ENCODE measurements at places on chromosomes 6 and 20.

GRCh38 chr6:120584111-120584760 is 750.0 kb downstream of the TBC1D32 start:
- no peak for DNase-seq

- DNase-seq, result no peak
Observed at GRCh38 chr20:4256874-4257273, 241.5 kb upstream of the RNF24 start.

DNA sequence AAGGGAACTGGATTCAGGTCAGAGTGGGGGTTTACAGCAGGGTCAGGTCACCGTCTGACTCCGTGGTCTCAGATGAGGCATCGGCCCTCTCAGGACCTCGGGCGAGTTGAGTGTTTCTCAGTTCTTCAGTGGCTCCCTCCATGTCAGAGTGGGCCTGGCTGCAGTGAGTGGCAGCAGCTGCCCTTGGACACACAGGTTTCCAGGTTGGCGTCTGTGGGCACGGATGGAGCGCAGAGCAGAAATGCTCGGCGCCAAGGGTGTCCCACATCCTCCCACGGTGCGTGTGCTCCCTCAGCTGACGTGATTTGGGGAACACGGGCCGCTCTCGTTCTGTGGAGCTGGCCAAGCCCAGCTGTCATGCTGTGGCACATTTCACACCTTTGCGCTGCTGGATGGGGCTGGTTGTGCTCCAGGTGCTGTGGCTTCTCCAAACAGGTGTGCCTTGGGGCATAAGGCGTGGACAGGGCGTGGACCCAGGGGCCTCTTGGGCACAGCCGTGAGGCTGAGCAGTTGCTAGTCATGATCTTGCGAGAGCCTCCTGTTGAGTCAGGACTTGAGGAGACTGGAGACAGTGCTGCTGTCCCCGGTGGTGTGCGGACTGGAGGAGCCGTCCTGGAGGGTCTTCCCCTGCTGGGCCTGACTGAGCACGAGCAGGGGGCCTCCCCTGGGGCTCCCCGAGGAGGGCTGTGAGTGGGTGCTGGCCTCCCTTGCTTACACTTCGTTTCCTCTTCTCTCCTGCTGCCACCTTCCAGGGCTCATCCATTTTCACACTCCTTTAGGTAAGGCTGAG is 9.5 kb upstream of the DNAJC5 start:
- DNase-seq, result no peak

GRCh38 chr20:21270806-21271205 is 32.3 kb upstream of the XRN2 start:
- no peak for DNase-seq

DNA sequence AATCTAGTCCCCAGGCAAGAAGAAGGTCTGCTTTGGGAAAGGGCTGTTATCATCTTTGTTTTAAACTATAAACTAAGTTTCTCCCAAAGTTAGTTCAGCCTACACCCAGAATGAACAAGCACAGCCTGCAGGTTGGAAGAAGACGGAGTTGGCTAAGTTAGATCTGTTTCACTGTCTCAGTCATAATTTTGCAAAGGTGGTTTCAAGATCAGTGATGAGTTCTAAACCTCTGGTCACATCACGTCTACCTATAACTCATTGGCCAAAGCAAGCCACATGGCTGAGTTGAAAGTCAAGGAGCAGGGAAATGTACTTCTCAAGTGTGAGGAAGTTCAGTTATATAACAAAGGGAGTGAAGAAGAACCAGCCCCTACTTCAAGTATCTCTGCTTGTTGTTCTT is 50.5 kb upstream of the ECI2 start:
- no peak for DNase-seq

DNA sequence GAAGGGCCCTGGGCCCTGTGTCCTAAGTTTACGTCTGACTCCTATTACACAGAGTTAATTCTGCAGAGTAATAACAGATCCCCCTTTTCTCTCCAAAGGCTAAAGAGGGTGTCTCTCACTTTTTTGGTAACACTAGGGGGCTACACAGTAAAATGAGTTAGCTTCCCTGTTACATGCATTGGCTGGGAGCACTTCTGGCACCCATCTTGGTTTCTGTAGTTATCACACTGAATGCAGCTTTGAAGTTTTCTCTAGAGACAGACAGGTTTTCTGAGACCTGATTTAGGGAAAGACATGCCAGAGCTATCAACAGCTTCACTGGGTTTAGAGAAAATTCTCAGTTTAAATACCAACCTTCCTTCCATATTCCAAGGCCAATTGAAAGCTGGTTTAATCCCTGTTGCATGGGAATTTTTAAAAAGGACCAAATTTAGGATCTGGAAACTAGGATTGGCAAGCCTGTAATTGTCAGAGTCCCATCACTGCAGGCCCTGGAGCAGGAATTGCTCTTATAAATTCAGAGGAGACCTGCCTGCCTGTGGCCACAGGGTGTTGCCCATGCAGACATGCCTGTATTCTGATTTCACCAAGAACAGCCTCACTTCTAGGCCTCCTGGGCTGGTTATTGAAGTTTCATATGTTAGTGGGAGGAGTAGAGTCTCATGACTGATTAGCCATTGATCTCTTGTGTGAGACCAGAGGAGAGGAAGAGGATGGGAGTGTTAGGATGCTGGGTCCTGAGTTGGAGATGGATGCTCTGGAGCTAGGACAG is 29.4 kb downstream of the RNF8 start:
- no peak for DNase-seq

- DNase-seq, result peak; percentile 22
Observed at GRCh38 chr6:18154507-18155149, at the start of gene TPMT. Gene TPMT (minus strand): TSS chr6:18155077. CDS start chr6:18149127, 5,950 bp downstream.

GRCh38 chr6:168218785-168219566 is 100.6 kb downstream of the DACT2 start:
- no peak for DNase-seq

GRCh38 chr6:149615805-149616204 is 32.7 kb downstream of the KATNA1 start:
- no peak for DNase-seq

DNA sequence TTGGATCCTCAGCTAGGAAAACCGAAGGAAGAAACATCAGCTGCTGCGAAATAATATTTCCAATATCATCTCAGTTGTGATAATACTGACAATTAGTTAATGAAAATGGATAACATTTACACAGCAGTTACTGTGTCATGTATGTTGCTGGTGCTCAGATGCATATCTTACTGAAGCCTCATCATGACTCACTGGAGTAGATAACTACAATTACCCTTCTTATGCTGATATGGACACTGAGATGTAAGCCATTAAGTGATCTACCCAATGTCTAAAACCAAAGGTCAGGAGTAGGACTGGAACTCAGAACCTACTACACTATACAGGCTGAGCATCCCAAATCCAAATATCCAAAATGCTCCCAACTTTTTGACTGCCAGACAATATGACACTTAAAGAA is 54.7 kb upstream of the LYRM2 start:
- DNase-seq, result no peak

DNA sequence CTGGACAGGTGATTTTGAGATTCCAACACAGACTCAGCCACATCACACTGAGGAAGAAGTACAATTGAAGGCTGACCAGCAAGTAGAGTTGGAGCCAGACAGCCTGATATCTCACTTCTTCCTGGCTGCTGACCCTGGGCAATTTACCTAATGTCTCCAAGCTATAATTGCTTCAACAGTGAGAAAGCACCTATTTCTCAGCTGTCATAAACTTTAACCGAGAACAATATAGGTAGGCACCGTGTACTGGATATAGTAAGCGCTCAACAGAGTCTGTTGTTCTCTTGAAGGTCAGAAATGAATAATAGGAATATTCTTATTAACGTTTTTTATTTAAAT is 28.3 kb downstream of the STX7 start:
- no peak for DNase-seq

DNA sequence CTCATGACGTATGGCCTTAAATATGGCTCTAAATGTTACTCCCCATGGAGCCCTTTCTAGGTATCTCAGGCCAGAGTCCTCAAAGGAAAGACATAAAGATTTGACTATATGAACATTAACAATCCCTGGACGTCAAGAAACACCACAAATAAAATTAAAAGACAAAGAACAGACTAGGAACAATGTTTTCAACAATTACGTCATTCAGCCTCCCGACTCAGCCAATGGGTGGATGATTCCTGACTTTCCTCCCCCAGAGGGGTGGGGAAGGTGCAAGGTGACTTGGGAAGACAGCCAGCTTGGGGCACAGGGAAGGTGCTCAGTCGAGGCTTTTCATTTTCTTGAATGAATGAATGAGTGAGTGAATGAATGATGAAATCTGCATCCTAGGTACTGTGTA is 157.4 kb downstream of the TFAP2C start:
- no peak for DNase-seq

DNA sequence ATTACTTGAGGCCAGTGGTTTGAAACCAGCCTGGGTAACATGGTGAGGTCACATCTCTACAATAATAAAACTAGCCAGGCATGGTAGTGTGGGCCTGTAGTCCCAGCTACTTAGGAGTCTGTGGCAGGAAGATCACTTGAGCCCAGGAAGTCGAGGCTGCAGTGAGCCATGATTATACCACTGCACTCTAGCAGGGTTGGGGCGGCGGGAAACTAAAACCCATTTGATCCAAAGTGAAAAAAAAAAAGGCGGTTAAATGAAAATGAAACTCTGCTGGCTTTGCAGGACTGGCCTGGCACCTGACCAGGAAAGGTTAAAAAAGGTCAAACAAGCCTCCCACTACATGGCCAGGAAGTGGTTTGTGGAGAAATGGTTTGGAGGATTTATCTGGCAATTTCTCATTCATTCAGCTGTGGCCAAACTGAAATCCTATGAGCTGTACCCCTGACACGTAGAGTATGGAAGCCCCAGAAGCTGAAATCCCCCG is 36.6 kb downstream of the MTRES1 start:
- DNase-seq, result no peak

GRCh38 chr20:47956268-47956995 is 171.2 kb upstream of the SULF2 start:
- DNase-seq, result no peak

GRCh38 chr20:18822832-18823231 is 9.2 kb downstream of the SCP2D1 start:
- DNase-seq, result no peak

DNA sequence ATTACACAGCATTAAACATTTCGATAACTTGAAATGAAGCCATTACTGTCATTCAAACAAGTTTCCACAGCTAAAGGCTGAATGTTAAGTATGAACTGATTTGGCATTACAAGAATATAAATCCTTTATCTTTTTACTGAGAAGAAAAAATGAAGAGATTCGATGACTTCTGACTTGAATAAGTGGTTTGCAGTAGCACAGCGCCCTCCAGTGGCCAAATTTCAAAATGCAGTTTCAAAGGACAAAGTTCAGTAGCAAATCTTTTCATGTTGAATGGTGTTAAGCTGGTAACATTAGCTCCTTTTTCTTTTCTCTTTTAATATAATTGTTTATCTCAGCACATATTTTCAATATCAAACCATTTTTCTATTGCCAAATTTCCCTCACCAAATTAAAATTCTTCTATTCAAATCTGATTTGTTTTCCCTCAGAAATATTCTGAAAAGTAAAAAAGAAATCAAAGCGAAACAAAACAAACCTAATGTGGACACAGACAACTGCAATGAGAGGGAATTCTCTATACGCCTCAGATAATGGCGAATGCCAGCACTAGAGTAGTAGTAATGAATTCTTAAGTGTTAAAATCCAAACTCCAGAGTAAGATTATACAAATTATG is 145.7 kb downstream of the BTBD9 start:
- DNase-seq, result peak; percentile 72

DNA sequence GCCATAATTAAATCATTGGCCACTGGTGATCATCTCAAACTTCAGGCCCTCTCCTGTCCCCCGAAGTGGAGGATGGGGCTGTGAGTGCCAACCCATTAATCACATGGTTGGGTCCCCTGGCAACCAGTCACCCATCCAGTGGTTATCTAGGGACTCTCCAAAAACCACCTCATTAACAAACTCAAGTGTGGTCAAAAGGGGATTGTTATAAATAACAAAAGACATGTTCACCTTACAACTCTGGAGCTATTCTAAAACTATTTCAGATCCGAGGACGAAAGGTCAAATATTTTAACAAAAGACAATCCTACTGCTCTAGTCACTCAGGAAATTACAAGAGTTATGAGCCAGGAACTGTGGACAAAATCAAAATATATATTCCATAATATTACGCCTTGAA is 95.5 kb upstream of the PRND start:
- no peak for DNase-seq

DNA sequence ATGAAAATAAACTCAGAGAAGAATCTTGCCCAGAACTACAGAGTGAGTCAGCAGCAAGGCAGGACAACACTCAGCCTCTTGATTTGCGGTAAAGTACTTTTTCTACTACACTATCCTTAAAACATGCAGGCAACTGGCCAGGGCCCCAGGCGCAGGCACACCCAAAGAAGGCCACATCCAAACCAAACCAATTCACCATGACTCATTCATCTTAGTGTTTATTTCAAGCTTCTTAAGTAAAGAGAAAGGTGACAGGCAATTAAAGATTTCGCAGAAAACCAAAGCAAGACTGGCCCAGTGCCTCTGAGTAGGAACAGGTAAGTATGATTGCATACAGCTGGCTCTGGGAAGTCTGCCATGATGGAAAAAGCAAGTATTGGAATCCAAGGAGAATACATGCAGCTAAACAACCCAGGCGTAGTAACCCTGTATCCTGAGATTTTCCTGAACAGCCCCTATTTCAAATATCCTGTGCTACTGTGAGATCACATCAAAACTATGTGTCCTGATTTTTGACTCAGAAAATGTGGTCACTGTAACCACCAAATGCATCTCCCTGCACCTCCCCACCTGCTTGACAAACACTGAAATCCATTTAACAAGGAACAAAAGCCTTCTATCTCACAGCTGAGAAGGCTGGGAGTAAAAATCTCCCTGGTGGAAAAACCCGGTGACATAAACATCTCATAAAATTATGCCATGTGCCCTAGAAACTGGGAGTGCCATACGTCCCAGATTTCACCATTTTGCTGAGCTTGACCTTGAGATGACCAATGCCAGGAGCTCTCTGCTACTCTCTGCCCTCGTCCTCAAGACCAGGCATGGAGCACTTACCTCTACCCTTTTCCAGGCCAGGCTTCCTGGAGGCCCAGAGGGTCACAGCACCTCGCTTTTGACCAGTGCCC is 12.4 kb downstream of the WFDC3 start:
- peak; percentile 95 for DNase-seq

GRCh38 chr20:6381887-6382286 is 259.1 kb upstream of the FERMT1 start:
- no peak for DNase-seq

DNA sequence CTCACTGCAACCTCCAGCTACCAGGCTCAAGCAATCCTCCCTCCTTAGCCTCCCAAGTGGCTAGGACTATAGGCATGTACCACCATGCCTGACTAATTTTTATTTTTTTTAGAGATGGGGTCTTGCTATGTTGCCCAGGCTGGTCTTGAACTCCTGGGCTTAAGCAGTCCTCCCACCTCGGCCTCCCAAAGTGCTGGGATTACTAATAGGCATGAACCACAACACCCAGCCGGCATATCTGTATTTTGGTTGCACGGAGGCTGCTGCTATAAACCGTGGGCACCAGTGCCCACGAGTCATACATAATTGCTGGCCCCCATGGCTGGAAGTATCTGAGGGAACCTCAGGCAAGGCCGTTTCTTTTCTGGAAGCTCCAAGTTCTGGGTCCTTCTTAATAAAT is 18.3 kb upstream of the ADRM1 start:
- no peak for DNase-seq
